ENCODE measurements at places on chromosomes 4 and X.

DNA sequence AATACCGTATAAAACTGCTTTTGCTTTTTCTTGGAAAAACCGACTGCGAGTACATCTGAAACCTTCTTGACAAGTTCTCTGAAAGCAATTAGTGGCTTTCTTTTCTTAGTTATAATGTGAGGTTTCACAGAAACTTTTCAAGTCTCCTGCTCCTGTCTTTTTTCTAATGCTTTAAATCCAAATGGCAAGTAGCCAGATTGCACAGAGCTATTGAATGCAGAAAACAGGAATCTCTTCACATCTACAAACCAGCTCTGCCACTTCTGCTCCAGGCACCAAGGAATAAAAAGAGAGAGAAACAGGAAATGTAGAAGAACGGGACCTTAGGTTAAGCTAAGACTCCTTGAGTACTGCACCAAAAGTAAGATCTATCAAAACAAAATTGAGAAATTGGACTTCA, 267.3 kb upstream of the TET2 start:
- no peak for DNase-seq

DNA sequence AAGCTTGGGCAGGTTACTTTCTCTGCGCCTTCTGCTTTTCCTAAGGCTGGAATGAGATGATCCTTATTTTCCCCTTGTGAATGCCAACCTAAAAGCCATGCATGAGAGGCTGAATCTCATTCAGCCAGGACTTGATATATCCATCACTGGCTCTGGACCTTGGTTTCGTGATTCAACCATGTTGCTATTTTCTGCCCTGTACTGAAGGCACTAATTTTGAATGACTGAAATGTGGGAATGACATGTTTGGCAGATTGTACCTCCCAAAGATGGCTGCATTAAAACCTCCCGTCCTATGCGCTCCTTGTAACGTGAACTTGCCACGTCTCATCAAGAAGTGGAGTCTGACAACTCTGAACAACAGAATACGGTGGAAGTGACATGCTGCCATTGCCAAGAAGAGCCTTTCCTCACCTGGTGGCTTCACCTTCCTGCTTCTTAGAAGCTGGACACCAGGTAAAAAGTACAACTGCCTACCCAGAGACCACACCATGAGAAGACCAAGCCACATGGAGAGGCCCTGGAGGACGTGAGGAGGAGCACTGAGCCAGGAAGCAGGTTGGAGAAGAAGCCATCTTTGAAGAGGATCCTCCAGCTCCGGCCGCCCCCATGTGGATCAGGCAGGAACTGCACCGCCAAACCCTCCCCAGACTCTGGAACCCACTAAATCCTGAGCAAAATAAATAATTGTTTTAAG, 174.5 kb downstream of the NSUN7 start:
- DNase-seq = peak; percentile 46

DNA sequence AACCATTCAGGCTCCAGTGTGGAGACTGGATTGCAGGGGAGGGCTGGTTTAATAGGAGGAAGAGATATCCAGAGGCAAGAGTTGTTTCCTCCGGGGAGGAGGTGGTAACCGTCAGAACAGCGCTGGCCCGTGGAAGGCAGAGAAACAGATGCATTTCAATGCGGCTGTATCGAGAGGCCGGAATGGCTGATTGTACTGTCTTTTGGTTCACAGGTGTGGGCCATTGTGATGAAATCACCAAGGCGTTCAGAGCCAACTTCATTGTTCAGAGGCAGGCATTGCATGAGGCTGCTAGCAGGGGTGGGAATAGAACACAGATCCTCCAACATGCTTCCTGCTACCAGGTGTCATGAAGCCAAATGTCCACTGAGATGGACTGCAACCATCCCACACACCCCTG, 53.0 kb downstream of the SHOX start:
- DNase-seq = no peak

DNA sequence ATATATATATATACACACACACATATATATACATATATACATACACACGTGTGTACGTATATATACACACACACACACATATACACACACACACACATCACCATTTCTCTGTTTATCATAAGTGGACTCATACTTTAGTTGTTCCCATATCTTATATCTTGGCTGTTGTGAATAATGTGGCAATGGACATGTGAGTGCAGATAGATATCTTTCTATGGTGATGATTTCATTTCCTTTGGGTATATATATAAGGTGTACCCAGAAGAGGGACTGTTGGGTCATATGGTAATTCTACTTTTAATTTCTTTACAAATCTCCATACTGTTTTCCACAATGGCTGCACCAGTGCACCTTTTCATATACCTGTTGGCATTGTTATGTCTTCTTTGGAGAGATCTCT, 105.9 kb downstream of the LARP1B start:
- DNase-seq = no peak

- no peak for DNase-seq
These were observed 164.9 kb upstream of the TAPT1 start for GRCh38 chr4:16391196-16391595.

- no peak for DNase-seq
These were observed 58.2 kb downstream of the WDR17 start for GRCh38 chr4:176123710-176124407.

GRCh38 chr4:138021139-138021830, 220.9 kb downstream of the SLC7A11 start:
- no peak for DNase-seq

GRCh38 chr4:77742054-77742453, 77.1 kb downstream of the CNOT6L start:
- DNase-seq = no peak

DNA sequence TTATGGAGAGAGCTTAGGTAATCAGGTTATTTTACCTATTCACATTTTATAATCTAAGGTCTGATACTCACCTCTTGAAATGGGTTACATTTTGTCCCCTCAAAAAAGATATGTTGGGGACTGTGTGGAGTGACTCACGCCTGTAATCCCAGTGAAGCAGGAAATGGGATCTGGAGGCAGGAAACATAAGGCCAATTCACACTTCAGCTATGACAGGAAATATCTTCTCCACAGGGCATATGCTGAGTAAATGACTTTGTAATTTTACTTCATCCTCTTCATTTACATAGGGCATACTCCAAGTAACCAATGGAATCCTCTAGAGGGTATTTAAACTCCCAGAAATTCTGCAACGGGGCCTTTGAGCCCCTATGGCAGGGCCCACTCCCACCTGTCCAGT, 54.8 kb upstream of the ZMAT1 start:
- DNase-seq = no peak

DNA sequence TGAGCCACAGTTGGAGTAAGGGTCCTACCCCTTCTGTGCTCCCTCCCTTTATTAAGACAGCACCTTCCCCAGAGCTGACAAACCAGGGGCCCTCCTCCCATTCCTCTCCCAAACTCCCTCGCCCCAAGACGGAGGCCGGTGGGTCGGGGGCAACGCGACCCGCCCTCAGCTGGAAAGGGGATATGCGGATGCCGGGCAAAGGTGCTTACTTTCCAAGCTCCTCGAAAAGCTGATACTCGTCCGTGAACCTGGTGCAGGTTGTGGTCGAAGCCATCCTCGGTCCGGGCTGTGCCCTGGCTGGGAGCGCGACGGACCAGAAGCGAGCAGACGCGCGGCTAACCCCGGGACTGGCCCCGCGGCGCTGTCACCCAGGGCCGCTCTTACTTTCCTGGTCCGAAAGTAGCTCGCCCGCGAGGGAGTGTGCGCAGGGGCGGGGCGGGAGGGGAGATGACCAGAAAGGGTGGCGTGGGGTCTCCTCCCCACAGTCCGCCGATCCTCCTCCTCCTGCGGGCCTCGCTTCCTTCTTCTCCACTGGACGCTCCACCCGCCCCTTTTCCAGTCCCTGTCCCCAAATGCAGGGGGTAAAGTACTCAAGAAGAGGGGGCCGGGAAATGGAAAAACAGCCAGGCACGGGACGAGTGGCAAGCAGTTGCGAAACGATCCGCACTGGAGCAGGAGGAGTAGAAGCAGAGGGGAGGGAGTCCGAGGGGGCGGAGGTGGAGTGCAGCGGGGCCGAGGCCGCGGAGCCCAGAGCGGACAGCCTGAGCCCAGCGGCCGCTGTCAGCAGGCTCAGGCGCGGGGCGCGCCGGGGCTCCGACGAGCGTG, 531 bp downstream of the CAMK2D start:
- peak; percentile 46 for DNase-seq

- no peak for DNase-seq
These were observed 14.8 kb upstream of the SPARCL1 start for GRCh38 chr4:87543835-87544461.
